ENCODE measurements at places on chromosomes 7 and 10.

DNA sequence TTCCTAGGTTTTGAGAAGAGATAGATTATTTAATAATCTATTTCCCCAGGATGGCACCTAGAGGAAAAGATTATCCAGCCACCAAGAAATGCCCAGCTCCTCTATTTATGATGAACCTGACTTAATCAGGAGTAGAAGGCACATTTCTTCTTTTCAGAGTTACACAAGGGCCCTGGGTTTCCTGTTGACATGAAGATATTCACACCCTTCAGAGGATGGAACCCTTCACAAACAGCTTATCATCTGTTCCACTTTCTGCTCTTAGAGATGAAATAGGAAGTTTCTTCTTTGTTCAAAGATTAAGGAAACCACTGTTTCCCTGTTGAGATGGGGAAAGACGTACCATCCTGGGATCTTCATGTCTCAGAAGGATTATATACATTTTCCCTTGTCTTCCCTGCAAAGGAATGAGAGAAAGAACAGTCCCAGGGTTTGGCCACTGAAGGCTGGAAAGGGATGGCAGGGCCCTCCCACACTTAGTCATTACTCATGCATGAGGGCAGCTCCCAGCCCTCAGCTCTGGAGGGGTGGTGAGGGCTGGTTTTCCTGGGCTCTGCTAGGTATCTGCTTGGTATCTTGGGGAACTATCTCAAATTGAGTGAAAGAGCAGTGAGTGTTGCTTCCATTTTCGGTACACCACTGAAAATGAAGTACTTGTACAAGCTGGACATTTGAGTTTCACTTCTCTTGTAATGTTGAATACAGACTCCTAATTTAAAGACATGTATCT lies 64.0 kb downstream of the MTPAP start:
- DNase-seq, result no peak

DNA sequence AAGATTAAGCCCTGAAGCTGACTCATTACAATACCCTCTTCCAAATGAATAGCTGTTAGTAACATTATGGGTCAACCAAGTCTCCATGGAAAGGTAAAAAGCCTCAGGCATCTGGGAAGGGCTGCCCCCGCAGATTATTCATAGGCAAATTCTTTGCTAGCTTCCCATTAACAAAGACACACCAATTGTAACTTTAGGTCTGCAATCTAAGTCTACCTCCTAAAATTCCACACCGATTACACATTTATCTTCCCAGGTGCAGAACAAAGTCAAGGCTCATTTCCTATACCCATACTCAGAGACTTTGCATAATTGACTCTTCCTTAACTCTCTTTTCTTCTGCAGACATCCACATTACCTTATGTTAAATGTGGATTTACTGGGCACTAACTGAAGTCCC lies 826.3 kb upstream of the MBL2 start:
- DNase-seq, result no peak

GRCh38 chr10:13238271-13239077 lies 4.3 kb upstream of the UCMA start:
- DNase-seq, result no peak

DNA sequence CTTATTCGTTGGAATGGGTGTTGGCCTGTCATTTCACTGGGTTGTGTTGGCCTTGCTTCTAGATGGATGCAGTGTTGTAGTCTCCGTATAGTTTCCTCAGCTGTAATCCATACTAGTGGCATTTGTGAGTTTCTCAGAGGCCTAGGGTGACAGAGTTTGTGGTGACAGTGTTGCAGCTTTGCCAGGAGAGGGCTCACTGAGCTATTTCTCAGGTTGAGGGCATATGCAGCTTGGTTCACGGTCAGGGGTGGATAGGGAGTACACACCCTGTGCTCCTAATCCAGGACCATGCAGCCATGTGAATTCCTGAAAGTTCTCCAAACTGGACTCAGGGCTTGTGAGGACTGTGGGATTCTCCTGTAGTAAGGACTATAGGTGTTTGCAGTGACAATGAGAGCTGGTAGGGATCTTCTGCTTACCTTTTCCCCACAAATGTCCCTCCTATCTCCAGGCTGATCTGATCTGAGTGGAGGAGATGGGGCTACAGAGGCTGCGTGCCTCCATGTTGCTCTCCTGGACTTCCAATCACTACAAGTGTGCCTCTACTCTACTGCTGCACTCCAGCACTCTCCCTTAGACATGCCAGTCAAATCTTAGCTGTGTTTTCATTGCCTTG lies 229.0 kb downstream of the STK31 start:
- no peak for DNase-seq

DNA sequence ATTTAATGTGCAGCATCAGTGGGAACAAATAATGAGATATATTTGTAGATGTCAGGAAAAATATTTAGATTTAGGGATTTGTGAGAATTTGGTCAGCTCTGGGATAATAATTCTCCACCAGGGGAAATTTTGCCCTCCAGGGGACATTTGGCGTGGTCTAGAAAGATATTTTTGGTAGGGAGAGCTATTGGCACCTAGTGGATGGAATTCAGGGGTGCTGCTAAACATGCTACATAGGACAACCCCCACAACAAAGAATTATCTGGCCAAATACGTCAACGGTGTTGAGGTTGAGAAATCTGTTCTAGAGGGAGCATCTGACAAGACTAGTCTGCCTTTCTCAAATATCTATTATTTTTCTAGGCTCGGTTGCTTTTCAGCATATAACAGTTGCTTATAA lies 2.1 kb downstream of the ADK start:
- no peak for DNase-seq

Data from right lung (tissue), 10 donors.